ENCODE measurements at places on chromosomes 6 and 20.

- DNase-seq: no peak
Observed at GRCh38 chr6:143155681-143156080, 95.0 kb downstream of the AIG1 start.

DNA sequence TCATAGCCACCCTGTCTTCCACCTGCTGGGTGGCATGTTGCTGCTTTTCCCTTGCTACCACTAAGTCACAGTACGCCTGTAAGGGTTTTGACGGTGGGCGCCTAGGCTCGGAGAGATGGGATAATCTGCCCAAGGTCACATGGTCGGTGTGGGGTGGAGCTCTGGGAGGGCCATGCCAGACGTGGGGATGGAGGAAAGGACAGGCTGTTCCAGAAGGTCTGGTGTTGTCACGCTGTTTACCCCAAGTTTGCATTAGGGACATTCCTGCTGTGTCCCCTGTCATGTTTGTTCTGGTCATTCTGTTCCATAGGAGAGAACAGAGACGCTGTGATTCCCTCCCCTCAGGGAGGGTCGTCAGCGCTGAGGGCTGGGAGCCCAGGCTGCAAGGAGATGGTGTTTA, 16.1 kb downstream of the IP6K3 start:
- DNase-seq: no peak

DNA sequence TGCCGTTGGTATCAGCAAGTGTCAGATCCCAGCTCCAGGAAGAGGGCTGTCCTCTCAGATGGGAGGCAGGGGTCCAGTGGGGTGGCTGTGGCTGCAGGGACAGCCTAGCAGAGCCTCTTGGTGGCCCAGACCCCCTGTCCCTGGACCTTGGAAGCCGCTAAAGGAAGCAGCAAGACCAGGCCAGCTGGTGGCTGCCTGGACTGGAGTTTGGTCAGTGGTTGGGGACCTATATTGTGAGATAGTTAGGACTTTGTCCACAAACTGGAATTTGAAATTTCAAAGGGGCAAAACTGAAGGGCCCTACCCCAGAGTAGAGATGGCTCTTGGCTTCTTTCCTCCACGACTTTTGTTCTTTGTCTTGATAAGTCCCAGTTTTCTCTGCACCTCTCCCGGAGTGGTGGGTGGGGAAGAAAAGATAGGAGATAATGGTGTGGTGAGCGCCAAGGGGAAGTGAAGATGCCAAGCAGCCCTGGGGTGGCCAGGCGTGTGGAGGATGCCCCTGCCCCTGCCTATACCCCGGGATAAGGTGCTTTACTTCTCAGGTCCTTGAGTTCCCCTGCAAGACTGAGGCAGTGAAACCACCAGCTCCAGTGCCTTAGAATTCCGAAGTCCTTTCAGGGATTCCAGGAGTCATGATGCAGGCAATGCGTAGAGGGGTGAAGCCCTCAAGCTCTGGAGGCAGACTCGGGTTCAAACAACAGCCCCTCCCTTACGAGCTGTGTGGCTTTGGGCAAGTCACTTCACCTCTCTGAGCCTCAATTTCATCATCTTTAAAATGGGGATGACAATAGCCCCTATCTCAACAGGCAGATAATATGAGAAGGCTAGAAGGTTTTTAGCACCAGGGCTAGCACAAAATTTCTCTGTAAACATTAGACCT, 40.2 kb downstream of the HNF4A start:
- no peak for DNase-seq

DNA sequence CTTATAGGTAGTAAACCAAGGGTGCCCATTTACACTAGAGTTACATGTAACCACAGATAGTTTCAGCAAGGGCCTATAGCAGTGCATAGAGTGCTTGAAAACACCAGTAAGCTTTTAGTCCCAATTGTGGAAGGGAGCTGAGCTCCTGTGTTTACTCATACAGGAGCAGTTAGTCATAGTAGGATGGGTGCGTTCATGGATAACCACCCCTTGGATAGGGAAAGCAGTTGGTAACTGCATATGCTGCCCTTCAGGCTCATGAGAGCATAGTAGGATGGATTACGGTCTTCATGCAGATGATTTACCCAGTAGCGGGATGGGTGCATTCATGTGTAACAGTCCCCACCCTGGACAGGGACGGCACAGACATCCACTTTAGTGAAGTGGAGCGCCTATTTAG, 45.1 kb downstream of the OR2B6 start:
- DNase-seq: no peak

DNA sequence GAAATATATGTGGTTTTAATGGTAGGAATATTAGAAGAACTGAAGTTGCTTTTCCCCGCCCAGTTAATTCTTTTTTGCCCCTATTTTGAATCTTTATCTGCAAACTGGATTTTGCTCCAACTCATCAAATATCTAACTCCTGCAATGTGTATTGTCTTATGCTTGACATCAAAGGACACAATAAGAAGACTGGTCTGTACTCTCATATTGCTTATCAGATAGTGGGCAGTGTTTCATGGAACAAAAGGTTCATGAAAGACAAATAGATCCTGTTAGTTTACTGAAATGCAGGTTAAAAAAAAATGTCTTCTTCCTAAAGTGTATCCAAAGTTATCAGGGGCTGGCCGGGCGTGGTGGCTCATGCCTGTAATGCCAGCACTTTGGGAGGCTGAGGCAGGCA, 27.7 kb upstream of the GTF3C6 start:
- no peak for DNase-seq

DNA sequence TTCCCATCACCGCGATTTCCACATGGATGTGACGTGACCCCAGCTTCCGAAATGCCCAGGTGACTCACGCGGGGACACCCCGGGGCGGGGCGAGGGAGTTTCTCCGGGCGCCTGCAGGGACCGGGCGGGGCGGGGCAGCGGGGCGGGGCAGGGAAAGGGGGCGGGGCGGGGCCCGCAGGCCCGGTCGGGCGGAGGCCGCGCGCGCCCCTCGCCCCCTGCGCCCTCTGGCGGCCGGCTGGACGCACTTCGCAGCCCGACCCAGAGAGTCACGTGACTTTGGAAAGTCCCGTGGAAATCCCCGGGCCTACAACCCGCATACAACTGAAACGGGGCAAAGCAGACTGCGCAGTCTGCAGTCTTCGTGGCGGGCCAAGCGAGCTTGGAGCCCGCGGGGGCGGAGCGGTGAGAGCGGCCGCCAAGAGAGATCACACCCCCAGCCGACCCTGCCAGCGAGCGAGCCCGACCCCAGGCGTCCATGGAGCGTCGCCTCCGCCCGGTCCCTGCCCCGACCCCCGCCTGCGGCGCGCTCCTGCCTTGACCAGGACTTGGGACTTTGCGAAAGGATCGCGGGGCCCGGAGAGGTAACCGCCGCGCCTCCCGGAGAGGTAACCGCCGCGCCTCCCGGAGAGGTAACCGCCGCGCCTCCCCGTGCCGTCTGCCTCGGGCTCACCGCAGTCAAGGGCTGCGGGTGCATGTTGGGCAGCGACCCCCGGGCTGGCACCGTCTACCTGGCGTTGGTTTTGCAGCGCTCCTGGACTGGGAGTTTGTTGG, at the start of gene TNFAIP3:
Gene TNFAIP3 (plus strand): TSS at position 346 of the 771 bp plus-strand sequence. CDS start 3,969 bp downstream, outside the sequence.
- DNase-seq: peak; percentile 95

DNA sequence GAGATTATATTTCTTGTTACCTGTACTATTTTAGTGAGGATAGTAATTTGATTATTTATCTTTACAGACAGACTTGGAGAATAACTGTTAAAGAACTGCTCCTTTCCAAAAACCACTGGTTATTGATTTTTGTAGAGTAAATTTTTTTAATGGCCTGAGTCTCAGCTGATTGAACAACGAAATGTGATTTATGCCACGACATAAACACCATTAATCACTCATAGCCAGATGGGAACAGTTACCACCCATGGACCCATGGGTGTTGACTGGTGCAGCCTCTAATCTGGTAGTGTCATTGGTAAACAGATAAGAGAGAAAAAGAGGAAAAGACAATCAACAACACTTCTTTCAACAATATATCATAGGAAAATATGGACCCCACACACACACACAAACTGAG, 101.4 kb upstream of the BEND6 start:
- DNase-seq: no peak

GRCh38 chr6:43274916-43275597, 23.0 kb upstream of the SLC22A7 start:
- peak; percentile 48 for DNase-seq

DNA sequence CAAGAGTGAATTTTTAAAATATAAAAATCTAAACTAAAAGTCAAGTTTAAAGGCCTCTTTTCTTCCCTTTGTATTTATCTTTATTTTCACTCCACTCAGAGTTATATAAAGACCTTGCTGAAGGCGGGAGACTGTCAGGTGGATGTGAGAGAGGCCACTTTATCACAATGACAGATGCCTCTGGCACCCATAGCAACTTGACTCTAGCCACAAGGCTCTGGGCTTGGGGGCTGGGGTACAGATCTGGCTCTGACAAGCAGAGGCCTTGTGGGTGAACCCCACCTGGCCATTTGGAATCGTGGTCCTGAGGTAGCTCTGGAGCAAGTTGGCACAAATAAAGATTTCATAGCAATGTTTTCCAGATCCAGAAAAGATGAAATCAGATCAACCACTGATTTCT, 417.2 kb downstream of the RFPL4B start:
- no peak for DNase-seq

GRCh38 chr6:124131259-124131658, 327.6 kb downstream of the NKAIN2 start:
- no peak for DNase-seq

GRCh38 chr6:116475141-116475540, 14.0 kb downstream of the CALHM6 start:
- DNase-seq: no peak

GRCh38 chr6:162251257-162251656, 476.3 kb downstream of the PRKN start:
- no peak for DNase-seq

DNA sequence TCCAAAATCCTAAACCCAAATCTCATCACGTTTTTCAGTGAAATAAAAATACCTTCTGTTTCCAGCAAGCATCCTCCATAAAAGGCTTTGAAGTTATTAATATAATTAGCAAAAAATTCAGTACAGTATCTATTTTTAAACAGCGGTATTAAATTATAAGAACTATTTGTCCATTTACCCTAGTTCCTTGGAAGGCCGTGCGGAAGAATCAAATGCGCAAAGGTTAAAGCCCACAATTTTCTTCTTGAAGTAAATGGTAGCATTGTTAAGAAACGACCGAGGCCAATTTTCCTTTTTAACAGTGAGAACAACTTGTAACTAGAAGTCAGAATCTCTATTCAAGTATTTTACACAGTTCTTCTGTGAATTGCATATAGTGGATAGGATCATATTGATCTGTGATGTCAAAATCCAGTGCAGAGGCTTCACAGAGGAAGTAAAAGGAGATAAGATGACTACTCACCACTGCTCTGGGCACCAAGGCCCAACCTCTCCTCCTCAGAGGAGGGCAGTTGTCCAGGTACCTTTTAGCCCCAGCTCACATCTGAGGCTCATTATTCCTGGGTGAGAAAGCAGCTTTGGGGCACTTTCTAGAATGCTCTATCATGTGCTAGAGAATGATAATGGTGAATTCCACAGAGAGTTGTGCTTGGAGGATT, 36.3 kb downstream of the TNFAIP3 start:
- DNase-seq: no peak

DNA sequence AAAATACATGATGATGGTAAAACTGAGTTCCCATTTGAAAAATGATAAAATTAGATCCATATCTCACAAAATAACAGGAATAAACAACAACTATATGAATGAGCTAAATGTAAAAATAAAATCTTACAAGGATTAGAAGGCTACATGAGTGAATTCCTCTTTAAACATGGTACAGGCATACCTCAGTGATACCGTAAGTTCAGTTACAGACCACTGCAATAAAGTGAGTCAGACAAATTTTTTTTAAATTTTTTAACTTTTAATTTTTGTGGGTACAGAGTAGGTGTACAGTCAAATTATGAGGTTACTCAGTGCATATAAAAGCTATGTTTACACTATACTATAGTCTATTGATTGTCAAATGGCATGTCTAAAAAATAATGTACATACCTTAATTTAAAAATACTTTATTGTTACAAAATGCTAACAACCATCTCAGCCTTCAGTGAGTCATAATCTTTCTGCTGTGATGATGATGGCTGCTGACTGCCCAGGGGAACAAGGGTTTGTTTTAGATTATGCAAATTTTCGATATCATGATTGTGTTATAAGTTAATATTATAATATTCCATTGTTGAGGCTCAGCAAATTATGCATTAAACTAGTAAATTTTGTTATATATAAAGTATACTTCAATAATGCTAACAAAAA, 222.8 kb upstream of the RUNX2 start:
- DNase-seq: no peak

- no peak for DNase-seq
Observed at GRCh38 chr20:12175538-12175937, 257.8 kb downstream of the BTBD3 start.

DNA sequence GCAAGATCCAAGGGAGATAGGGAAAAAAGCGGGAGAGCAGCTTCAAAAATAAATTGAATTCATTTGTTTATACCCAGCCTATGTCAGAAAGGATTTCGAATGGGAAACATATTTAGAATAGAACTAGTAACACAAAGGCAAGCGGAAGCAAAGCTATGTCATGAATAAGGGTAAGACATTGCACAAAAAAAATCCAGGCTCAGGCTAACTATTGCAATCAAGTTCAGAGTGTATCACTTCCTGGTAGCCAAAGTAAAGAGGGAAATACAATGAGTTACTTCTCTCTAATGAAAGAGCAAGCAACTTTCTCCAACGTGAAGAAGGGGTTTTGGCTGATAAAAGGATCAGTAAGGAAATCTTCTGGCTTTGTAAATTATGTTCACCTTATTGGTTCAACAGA, 212.8 kb downstream of the ZMYND8 start:
- no peak for DNase-seq

DNA sequence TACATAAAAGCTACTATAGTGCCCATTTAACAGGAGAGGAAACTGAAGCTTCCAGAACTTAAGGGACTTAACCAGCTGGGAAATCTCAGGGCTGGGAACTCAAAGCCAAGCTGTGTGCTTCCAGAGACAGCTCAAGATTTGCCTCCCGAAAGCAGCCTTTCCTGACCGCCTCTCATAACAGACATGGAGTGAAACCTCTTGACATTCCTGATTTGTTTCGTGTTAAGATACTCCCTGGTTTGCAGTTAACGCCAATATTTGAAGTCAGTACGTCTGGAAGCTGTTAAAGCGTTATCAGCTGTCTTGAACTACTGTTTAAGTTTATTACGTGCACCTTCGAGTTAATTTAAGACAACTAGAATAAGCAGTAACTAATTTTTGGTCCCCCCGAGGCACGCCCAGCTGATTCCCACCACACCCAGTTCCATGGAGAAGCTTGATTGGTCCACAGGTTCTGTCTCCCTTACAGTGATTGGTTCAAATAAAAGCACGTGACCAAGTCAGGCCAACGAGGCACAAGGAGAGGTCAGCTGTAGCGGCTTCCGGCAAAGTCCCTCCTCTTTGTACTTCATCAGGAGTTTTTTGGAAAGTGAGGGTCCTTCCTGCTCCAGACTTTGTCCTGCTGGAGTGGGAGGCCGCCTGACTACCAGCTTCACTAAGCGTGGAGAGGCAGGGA, 8.9 kb upstream of the TCP11 start:
- no peak for DNase-seq

- no peak for DNase-seq
Observed at GRCh38 chr6:35465646-35466045, 2.6 kb upstream of the RPL10A start.

DNA sequence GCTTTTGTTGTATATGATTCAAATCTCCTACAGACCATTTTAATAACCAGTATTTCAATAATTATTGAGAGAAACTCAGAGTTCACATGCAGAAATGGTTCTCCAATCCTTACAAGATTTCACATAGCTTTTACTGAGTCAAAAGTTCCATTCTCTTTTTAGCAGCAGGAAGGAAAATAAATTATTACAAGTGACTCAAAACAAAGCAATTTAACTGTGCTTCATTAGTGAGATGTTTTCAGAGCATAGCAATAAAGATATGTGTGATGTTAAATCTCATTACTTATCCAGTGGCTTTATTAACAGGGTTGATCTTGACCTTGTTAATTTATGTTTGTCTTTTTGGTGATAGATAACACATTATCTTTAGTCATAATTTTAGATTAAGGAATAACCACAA, 22.0 kb downstream of the KIF13A start:
- DNase-seq: no peak

All from activated CD8-positive, alpha-beta memory T cell treated with anti-CD3 and anti-CD28 coated beads, Interleukin-2, amount 50 U/mL, for 4 hours (primary cell).